Mucosa of gallbladder (tissue), 1 donor: ENCODE measurements at places on chromosomes 4 and X.

DNA sequence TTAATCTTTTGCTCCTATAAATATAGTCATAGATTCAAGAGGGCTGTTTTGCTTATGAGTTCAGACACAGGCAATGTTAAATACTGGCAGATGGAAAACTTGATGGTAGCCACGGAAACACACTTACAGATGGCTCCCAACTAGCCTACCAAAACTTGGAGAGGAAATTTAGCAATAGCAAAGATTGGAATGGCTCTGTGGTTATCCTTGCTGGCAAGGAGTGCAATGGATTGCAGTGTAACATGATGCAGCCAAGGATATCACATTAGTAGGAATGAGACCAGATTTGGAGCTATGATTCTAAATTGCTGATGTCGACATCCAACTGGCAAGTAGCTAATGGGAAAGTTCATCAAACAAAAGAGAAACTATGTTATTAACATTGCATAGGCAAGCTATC, 791.0 kb upstream of the DIAPH2 start:
- no peak for DNase-seq

GRCh38 chrX:110985470-110985869, 110.5 kb upstream of the PAK3 start:
- no peak for DNase-seq

DNA sequence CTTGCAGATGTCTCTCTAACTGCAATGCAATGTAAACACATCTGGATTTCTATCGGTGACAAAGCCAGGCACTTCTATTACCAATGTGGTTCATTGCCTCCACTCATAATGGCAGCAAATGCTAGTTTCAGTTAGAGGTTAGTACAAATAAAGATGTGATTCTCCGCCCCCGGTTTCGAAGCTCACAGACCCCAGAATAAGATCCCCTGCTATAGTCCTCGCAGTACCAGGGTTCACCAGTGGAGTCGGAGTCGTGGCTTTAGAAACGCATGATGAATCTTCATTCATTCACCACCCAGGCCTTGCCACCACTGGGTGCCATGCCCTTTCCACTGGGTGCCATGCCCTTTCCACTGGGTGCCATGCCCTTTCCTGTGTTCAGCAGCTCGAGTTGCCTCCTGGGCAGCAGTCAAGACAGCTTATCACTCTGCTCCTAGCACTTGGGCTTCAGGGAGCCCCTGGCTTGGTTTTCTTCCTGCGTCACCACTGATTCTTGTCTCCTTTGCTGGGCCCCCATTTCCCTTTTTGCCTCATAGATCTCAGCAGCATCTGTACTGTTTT, 3.5 kb upstream of the NAA10 start:
- no peak for DNase-seq

GRCh38 chr4:169239221-169239905, 31.4 kb downstream of the SH3RF1 start:
- no peak for DNase-seq

GRCh38 chr4:138680989-138681604, 334.5 kb upstream of the NOCT start:
- peak; percentile 79 for DNase-seq

- no peak for DNase-seq
Observed at GRCh38 chr4:185254434-185254833, 45.0 kb downstream of the SNX25 start.

DNA sequence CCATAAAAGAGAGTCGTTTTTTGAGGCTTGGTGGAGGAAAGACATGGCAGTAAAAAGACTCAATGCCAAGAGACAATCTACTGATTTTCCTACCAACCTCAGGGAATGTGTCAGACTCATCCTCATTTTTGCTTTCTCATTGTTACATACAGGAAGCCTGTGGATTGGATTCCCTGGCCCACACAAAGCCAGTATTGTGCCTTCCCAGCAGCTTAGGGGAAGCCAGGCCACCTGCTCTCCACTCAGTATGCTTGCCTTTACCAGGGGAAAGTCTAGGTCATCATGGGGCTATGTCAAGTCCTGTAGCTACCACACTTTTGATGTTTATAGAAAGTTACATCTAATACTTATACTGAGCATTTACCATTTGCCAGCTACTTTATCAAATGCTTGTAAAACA, 11.0 kb downstream of the BMX start:
- DNase-seq = no peak

DNA sequence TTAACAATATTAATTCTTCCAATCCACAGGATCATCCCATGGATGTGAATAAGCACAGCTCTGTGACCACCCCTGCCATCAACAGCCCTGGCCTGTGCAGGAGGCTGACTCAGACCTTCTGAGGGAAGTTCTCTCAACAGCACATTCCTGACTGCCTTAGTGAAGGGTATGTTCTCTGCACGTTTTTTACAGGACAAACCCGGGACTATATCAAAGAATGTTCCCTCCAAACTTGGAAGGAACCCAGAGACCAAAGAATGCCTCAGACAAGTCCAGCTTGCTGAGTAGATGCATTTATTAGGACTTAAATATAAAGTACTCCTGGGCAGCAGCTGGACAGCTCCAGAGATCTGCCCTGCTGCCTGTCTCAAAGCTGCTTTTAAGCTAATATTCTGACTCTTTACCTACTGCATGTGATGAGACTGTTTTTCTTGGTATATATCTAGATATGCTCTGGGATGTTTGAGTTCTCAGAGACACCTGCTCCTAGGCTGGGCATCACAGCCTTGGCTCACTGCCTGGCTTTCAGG, 1127.8 kb upstream of the PRKX start:
- no peak for DNase-seq

GRCh38 chrX:9530848-9531274, 66.0 kb downstream of the TBL1X start:
- DNase-seq = peak; percentile 68

DNA sequence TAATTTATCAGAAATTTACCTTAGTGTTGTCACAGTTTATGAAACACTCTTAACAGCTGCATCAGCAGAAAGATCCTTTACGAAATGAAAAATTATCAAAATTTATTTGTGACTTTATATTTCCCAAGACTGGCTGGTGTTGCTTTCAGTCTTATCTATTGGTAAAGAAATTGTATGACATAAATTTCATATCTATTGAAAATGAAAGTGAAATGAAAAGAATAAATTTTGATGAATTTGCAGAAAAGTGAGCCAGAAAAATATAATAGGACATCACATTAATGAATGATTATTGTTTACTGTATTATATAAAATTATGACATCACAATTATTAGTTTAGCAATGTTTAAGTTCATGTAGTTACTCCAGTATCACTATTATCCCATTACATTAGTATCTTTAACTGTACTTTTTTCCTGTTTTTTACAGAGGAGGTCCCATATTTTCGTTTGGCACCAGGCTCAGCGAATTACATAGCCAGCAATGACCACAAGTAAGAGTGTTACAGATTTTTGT, 13.2 kb upstream of the TMEM165 start:
- DNase-seq = no peak

GRCh38 chr4:147843162-147843561, 111.3 kb downstream of the ARHGAP10 start:
- DNase-seq = no peak

GRCh38 chr4:80221161-80221560, 23.9 kb downstream of the PRDM8 start:
- DNase-seq = no peak

DNA sequence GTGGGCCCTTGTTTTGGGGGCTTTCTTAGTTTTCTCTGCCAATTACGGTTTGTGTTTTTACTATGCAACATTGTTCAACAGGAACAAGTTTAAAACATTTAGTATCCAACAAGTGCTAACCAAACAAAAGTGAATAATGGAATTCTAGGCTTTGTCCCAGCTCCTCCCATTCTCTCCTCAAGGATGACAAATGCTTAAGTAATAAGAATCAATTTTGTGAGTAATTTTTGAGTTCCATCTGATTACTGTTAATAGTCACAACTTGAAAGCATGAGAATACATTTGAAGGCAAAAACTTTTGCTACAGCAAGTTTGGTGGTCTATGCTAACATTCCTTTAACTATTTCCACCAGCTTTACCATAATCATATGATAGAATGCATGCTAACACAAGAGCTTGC, 78.1 kb upstream of the HPGD start:
- no peak for DNase-seq

DNA sequence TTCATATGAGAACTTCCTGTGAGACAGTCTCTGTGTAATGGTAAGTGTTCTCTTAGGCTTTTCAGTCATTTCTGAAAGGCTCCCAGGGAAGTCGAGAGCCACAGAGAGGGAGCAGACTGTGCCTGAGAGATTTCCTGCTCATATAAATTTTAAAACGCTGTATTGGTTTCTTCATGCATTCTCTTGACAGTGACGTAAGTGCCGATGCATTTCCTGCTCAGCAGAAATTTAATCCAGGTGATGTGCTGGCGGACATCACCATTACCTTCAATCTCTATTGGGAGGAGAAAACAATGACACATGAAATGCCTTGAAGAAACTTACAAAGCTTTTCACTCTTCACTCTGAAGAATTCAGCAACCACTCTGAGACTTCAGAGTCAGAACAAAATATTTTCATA, 383.6 kb downstream of the BMPR1B start:
- DNase-seq = no peak

DNA sequence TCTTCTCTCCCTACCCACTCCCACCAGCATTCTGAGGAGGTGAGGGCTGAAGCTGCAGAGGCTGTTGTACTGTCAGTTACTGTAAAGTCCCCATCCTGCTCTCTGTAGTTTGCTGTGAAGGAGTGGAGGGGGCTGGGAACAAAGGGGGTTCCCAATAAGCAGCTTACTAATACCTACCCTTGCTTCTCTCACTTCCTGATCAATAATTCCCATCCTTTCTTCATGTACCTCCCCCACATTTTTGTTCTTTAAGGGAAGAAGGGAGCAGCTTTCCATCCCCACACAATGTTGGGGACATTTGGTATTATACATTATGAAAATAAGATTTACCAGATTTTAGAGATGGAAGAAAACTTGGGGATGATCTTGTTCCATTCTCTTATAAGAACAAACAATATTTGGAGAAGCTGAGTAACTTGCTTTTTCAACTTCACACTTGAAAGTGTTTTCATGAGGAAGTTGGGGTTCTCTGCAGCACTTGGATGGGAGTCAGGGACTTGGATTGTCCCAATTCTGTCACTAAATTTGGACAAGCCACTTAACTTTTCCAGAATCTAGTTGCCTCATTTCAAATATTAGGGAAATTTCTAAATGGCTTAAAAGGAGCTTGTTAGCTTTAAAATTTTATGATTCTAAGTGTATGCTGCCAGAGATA, 5.4 kb downstream of the TBC1D1 start:
- DNase-seq = no peak

DNA sequence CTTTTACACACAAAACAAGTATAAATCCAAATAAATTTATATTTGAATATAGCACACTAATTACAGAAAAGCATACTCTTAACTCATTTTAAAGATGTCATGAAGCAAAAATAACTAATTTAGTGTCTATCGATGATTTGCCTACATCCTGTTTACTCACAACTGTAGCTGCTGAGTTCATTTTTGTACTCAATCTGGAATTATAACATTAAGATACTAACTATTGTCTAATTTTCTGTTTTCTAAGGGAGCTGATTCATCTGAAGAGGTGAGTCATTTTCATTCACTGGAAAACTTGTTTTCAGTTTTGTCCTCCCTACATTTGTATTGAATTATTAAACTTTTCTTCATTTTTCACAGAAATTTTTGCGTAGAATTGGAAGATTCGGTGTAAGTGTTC, 3.7 kb downstream of the STATH start:
- no peak for DNase-seq

- no peak for DNase-seq
Observed at GRCh38 chr4:139872274-139872673, 206.7 kb downstream of the MGST2 start.

GRCh38 chr4:81921751-81922159, 450.0 kb upstream of the RASGEF1B start:
- no peak for DNase-seq

DNA sequence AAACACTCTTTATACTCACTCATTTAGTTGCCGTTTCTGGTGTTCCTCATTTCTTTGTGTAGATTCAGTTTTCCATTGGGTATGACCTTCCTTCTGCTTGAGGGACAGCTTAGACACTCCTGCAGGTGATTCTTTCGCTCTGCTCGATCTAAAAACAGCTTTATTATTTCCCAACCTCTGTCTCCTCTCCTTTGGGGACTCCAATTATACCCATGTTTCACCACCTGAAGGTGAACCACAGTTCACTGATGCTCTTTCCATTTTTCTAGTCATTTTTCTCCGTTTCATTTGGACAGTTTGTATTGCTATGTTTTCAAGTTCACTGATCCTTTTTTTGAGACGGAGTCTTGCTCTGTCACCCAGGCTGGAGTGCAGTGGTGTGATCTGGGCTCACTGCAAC, 4.6 kb upstream of the FGFRL1 start:
- DNase-seq = no peak

DNA sequence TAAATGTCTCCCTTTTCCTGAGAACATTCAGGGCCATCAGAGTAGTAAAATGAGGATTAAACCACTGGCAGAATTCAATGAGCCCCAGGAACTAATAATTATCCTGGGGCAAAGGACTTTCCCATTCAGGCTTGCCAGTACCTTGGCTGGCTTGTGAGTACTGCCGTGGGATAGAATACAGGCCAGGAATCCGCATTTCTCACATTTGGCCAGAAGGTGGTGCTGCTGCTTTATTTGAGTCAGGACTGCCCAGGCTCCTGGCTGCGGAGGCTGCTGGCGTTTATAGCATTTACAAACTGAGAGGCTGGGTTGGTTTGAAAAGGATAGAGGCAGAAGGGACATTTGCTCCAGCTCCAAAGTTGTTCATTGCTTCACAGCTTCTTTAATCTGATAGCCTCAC, 91.4 kb downstream of the RTL9 start:
- peak; percentile 83 for DNase-seq

- DNase-seq = no peak
Observed at GRCh38 chrX:110944751-110945675, 149.4 kb upstream of the CHRDL1 start.

DNA sequence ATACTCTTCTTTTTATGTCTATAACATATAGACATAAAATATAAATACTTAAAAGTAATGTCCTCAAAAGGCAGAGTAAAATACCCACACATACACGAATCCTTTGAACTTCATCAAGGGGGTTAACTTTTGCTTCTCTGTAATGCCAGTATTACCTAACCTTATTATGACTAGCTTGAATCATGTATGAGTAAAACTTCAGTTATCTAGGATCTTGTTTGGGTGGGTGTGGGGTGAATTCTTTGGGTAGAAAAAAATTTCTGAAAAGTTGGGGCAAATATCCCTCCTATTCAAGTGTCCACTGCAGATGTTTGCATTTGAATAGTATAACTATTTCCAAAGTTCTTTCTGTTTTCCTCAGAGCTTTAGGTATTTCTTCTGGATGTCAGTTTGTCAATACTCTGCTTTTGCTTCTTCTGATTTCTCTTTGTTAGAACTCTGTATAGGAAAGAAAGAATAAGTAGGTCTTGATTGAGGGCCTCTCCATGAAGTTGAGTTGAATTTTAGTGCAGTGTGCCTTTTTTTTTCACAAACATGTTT, 173.8 kb downstream of the ADGRL3 start:
- no peak for DNase-seq
